CD4-positive, alpha-beta T cell treated with Interferon gamma for 1 hour (primary cell): ENCODE measurements at places on chromosomes 2 and 18.
A peak's percentile ranks its signal among the peaks of the same experiment; 100 is the strongest.

DNA sequence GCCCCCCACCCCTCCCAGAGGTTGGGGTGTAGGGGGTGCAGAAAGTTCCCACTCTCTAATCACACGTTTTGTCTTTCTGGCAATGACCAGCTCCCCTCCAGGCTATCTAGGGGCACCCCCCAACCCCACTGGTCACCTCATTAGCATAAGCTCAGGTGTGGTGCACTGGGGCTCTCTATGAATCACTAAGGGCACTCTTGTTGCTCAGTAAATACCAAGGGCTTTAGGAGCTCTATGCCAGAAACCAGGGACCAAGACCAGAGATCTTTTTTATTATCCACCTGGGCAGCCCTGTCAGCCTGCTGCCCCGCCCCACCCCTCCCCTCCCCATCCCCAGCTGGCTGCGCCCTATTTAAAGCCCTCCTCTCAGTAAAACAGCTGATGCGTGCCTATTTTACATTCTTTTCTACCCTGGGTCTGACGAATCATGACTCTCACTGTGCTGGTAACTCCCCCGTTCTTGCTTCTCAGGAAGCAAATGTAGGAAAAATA lies 24.3 kb downstream of the NCK2 start:
- no peak for DNase-seq

DNA sequence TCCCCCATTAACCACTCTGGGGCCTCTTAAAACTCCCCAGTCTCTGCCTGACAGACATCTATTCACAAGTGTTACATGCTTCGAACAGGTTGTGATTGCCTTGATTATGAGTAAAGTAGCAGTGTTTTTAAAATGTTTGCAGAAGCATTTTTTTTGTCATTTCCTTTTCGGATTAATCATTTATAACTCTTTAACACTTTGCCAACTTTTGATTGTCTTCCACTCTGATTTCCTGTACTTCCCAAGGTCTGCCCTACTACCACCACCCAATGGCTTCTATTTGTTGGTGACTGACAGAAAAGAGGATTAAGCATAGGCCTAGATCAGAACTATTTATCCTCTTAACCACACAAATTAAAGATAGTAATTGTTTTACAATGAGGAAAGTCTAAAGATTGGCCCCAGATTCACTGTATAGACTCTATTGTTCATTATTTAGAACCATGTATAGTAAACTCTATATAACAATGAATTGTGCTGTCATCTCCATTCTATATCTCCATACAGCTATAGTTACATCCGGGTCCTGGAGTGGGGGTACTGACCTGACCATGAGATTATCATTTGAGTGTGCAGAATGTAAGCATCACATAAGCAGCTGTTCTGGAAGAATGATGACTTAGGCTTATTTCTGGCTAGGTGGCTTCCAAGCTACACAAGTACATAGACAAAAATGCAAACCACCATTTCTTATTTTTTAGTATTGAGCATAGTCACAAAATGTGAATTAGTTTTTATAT lies 110.3 kb upstream of the RBMS1 start:
- no peak for DNase-seq

DNA sequence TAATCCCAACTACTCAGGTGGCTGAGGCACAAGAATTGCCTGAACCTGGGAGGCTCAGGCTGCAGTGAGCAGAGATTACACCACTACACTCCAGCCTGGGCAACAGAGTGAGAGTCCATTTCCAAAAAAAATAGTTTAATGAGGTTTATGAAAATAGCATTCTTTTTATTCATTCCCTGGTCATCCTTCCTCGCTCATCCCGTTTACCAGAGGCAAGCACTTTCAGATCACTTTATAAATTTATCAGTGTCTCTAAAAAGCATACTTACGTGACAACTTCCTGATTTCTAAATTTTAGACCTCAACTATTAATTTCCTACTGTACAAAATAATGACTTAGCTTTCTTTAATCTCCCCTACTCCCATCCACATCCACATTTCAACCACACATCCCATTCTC lies 864.8 kb downstream of the EPHA4 start:
- no peak for DNase-seq

DNA sequence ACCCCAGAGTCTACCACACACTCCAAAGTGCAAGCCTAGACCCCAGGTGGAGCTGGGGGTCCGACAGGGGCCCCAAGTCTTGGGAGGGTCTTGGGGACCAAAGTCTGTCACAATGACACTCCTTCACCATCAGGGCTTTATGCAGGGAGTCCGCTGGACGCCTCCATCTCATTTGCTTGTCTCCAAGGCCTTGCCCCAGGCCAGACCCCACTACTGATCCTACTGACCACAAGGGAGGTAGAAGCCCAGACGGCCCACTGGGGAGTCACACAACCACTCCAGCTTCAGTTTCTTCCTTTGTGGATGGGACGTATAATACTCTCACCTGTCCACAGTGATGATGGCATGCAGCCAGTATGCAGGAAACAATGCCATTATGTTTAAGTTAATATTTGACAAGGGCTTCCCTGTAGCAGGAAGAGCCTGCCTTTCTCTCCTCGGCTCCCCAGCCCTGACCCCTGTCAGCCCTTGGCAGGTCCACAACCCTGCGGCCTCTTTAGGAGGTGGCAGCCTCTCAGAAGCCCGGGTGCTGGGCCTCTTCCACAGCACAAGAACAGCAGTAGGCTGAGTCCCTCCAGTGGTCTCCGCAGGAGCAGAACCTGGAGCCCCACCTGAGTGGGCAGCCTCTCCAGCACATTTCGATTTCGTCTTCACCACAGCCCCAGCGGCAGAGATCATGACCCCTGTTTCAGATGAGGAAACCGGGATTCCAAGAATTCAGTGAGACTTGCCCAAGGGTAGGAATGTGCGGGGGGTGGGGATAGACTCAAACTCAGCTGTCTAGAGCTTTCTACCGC lies 6.5 kb downstream of the BIN1 start:
- no peak for DNase-seq

GRCh38 chr2:238090887-238091286 lies 9.3 kb upstream of the ESPNL start:
- DNase-seq = no peak

DNA sequence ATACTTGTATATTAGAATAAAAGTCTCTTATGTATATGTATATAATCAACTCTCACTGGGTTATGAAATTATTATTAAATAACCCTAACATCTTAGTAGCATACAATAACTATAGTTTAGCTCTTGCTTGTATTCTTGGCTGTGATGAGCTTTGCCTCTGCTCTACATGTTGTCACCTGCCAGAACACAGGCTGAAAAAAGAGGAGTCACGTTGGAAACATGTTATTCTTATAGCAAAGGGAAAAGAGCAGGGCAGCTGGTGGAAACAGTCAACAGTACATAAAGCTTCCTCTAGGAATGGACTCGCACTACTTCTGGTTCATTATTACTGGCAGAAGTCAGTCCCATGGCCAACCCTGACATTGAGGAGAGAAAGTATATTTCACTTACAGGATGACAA lies 362.0 kb upstream of the KYNU start:
- no peak for DNase-seq

GRCh38 chr2:236947294-236947693 lies 138.4 kb upstream of the COPS8 start:
- DNase-seq = no peak

- DNase-seq = no peak
These were observed 171.9 kb upstream of the FN1 start for GRCh38 chr2:215607766-215608165.

DNA sequence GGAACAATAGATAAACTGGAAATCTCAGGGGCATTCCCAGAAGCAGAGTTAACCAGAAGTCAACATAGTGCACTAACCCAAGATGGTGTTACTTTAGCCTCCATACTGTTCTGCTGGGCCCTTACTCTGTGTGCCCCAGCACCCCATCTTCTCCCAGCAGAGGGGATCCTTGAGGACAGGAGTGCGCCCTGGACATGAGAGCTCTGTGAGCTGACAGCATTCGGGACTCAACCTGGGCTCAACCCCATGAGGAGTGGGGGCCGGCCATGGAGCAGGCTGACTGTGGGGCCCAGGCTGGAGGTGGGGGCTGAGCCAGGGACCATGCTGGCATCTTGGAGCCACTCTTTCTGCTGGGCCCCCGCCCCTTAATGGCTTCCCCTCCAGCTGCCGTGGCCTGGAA lies 156.3 kb upstream of the HS6ST1 start:
- DNase-seq = no peak

DNA sequence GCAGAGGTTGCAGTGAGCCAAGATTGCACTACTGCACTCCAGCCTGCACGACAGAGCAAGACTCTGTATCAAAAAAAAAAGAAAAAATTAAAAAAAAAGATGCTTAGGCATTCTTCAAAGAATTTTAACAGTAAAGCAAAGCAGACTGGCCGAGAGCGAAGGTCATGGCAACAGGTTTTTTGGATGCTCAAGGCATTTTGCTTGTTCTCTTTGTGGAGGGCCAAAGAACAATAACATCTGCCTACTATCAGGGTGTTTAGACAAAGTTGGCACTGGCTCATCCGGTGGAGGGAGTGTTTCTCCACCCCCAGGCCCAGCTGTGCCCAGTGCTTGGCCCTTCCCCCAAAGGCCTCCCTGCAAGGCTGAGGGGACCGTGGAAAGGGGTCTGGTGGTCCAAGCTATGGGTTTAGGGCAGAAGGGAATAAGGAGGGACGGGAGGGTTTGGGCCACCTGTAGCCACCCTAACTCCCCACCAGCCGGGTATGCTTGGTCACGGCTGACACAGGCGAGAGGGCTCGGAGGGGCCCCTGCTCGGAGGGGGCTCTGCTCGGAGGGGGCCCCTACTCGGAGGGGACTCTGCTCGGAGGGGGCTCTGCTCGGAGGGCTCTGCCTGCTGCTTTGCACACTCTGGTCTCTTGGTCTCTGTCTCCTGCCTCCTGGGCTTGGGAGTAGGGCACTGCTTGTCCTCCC lies 26.7 kb upstream of the ALLC start:
- DNase-seq = no peak

- no peak for DNase-seq
These were observed 245.4 kb upstream of the TFPI start for GRCh38 chr2:187799601-187800000.

DNA sequence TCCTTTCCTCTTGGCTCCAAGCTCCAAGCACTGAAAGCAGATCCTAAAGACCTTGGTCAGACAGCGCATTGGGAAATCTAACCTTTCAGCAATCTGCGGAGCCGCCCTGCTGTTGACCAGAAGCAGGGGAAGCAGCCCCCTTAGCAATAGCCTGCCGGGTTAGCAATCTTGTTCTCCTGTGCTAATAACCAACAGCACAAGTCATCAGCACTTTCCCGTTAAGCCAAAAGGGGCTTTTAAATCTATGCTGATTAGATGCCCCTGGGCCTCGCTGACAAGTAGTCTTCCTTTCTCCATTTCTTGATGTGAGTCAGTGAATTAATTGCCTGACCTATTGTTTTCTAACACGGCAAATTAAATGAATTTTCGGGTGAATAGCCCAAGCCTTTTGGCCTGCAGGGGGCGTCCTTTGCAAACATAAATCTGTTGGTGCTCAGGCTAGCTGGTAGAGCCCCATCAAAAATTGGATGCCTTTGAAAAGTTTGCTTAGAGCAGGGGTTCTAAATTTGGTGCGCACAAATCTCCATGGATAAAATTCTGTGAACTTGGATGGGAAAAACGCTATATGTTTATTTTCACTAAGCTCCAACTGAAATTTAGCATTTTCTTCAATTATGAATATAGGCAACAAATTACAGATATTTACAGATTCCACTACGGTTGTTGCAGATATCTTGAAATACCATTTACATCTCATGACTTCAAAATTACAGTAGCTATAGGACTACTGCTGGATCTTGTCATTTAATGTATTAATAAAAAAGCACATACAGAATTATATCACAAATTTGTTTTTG lies 24.6 kb downstream of the MAIP1 start:
- DNase-seq = peak; percentile 55

DNA sequence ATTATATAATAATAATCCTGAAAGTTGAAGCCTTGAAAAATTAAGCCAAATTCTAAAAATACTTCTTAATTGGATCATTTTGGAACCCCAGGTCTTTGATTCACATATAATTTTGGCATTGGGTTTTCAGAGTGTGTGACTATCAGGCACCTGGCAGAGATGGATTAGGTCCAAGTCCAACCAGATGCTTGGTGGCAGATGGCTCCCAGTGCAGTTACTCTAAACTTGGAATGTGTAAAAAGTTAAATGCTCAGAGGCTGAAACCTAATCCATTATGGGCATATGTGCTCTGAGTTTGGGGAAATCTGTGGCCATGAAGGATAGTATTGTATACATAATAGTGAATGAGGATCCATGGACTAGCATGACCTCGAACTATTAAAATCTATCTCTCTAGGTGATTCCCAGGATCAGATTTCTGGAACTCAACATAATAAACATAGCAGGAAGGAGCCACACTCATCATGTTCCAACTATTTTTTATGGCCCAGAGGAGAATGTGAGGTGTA lies 333.0 kb downstream of the RPRM start:
- no peak for DNase-seq

- no peak for DNase-seq
These were observed 1329.5 kb upstream of the ZEB2 start for GRCh38 chr2:145849466-145849865.

- no peak for DNase-seq
These were observed 17.3 kb downstream of the PCARE start for GRCh38 chr2:29057006-29057405.

- DNase-seq = no peak
These were observed 248.7 kb downstream of the MEIS1 start for GRCh38 chr2:66683599-66683998.

DNA sequence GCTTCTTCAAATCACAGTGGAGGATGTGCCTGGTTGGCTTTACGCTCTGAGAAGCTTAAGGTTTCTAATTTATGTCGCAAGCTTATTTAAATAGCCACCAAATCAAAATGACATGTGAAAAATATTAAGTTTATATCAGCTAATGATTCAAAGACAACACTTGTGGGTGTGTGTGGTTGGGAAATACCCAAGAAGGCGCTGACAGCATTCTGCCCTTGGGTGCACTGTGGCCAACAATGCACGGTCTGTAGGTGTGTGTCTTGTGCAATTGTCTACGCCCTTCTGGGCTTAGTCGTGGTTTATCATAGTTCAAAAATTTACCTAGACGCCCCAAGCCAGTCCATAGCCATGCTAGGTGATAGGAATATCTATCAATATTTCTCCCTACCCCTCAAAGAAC lies 60.9 kb downstream of the KCTD1 start:
- no peak for DNase-seq

GRCh38 chr2:40147360-40147759 lies 304.5 kb downstream of the SLC8A1 start:
- no peak for DNase-seq

DNA sequence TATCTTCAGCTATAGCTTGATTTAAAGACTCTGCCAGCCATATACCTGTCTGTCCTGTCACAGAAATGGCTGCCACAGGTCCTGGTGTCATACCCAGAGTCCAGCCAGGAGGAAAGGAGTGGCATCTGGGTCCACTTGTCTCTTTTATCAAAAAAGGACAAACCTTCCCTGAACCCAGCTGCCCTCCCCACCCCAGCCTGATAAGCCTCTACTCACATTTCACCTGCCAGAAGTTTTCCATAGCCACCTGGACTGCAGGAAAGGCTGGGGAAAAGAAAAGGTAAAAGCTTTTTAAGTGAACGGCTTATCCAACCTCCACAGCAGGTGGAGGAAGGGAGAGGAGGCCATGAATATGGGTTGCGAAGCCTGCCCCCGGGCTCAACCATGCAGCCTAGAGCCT lies 32.8 kb downstream of the TMEM163 start:
- DNase-seq = no peak
